Activated CD4-positive, alpha-beta T cell treated with anti-CD3 and anti-CD28 coated beads for 36 hours (primary cell): ENCODE measurements at places on chromosomes 6 and 20.

GRCh38 chr6:163415620-163416556, 1.4 kb downstream of the QKI start:
- peak overlapping the region; percentile 84 for H3K4me3 ChIP-seq
- peak overlapping the region; percentile 90 for H3K27ac ChIP-seq
- no peaks in the 10 kb centered on the region for H3K27me3 ChIP-seq
- H3K4me1 ChIP-seq, result peaks cover 36% of the 10 kb centered on the region
- H3K36me3 ChIP-seq, result peaks cover 3% of the 10 kb centered on the region

DNA sequence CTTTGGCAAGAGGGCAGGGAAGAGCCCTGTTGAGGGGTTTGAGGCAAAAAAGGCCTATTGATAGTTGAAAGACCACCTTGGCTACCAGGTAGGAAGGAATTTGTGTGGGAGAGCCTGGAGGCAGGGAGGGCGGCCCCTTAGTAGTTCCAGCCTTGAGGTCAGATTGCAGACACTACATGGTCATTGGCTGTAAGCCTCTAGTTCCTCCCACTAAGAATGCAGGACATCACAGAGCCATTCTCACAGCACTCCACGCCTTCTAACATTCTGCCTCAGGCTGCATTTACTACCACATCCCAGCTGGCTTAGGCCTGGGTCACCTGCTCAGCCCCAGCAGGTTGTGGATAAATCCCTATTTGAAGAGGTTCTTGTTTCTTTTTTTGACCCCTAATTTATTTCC, 91.0 kb upstream of the SNX9 start:
- no peaks in the 10 kb centered on the region for H3K27me3 ChIP-seq
- no peak overlapping the region for H3K27ac ChIP-seq
- no peaks in the 10 kb centered on the region for H3K4me1 ChIP-seq
- DNase-seq, result no peak
- no peaks in the 10 kb centered on the region for H3K36me3 ChIP-seq

DNA sequence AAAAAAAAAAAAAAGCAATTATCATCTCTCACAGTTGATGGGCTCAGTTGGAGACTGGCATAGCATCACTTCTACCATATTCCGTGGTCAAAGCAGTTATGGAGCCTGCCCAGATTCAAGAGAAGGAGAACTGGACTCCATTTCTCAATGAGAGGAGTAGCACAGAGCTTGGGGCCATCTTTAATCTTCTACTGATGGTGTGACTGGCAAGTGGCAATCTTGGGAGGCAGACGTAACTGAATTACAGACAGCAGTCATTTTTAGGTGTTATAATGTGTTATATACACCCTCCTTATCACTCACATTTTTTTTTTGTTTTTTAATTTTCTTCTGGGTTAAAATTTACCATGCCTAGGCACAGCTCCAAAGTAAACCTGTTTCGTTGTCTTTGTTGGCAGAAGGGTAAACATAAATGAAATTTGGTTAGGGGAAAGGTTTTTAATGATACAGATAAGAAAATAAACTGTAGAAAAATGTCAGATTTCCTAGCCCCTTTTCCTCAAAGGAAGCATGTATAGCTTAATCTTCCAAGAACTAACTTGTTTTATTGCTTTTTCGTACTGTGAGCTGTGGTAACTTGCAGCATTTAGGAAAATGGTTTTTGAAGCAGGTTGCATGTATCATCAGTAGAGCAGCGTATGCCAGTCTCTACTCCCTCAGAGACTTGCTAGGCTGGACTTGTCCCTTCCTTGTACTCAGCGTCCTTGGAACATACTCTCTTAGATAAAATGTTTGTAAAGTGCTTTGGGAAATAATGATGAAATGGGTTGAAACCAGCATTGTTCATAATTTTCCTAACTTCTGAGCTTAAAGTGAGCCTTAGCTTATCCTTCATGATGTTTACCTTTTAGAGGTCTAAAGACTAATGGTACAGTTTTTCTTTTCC, 25.7 kb downstream of the ZFAND3 start:
- H3K27me3 ChIP-seq, result no peaks in the 10 kb centered on the region
- H3K27ac ChIP-seq, result no peak overlapping the region
- no peak for DNase-seq
- peaks cover 9% of the 10 kb centered on the region for H3K36me3 ChIP-seq
- H3K4me3 ChIP-seq, result no peak overlapping the region
- H3K4me1 ChIP-seq, result peaks cover 61% of the 10 kb centered on the region

DNA sequence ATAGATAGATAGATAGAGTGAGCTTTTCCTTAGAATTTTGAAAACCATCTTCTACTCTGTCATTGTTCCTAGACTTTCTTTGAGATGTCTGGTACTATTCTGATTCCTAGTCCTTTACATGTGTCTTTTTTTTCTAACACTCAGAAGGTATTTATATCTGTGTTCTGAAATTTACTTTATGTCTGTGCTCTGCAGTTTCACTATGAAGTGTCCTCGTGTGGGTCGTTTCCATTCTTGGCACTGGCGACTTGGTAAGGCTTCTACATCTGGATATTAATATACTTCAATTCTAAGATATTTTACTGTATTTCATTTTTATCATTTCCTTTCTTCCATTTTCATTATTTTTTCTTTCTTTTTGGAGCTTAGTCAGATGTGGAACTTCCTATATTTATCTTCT, 87.0 kb downstream of the FHL5 start:
- no peaks in the 10 kb centered on the region for H3K4me1 ChIP-seq
- peaks cover 12% of the 10 kb centered on the region for H3K27me3 ChIP-seq
- no peaks in the 10 kb centered on the region for H3K36me3 ChIP-seq
- no peak for DNase-seq
- H3K4me3 ChIP-seq, result no peak overlapping the region

DNA sequence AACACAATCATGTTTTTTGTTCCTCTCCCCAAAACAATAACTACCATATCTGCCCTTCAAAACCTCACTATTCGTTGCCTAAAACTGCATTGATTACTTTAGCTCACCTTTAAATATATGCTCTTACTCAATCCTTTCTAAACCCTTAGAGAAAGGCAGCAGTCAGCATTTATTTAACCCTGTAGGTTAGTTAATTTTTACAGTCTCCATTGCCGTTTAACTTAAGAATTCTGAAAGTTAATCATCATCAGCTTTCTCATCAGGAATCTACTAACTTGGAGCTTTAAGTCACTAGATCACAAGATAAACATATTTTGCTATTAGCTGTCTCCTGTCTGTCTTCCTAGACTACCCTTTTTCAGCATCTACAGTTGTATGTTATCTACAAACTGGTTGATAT, 991.9 kb downstream of the EPHA7 start:
- DNase-seq, result no peak
- no peaks in the 10 kb centered on the region for H3K27me3 ChIP-seq
- no peaks in the 10 kb centered on the region for H3K4me1 ChIP-seq
- no peak overlapping the region for H3K27ac ChIP-seq
- H3K36me3 ChIP-seq, result no peaks in the 10 kb centered on the region
- no peak overlapping the region for H3K4me3 ChIP-seq

GRCh38 chr20:9506964-9507369, 7.4 kb upstream of the LAMP5 start:
- H3K27me3 ChIP-seq, result peaks cover 40% of the 10 kb centered on the region
- H3K36me3 ChIP-seq, result no peaks in the 10 kb centered on the region
- no peak overlapping the region for H3K27ac ChIP-seq
- no peak overlapping the region for H3K4me3 ChIP-seq
- DNase-seq, result no peak

DNA sequence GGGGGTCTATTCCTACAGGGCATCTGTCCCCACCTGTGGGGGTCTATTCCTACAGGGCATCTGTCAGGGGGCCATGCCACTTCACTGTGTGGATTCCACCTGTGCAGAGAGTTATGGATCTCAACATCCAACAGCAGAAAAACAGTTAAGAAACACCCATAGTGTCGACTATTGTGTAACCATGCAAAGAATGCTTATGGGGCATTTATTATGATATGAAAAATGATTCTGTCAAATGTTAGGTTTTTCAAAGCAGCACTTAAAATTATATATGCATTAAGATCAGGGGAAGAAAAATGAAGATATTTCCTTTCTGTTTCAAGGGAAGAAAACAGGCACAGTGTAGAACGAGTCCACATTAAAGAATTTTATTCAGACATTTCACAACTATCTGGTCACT, 2.9 kb downstream of the GPR31 start:
- no peak overlapping the region for H3K4me3 ChIP-seq
- no peak for DNase-seq
- H3K36me3 ChIP-seq, result no peaks in the 10 kb centered on the region

DNA sequence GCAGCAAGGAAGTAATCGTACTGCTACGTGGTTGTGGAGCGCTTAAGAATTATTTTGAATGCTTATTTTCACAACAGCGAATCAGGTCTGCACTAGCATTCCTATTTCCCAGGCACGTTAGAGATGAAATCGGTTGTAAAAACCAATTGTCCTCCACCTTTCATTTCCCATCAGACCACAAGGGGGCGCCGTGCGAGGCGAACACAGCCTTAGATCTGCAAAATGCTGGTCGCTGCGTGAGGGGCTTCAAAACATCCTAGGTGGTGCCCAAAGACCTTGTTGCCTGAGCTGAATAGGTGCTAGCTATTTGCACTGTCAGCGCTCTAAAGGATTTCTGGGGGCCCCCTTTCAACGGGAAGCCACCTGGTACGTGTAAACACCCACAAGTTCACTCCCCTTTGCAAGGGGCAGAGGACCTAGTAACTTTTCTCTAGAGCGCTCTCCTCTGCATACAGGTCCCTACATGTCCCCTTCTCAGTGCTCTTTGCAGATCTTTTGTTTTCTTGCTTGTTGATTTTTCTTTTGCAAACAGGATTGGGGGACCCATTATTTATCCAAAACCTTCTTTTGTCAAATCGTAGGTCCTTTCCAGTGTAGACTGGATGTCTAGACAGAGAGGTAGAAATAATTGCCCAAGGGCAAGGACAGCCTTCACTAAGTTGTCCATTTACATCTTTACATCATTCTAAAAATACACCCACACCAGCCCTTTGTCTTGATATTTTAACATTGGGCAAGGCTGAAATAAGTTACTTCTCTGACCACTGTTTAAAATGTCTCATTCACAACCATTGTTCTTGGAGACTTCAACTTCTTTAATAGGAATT, 59.8 kb downstream of the NEDD9 start:
- no peak overlapping the region for H3K4me3 ChIP-seq
- H3K27ac ChIP-seq, result no peak overlapping the region
- H3K4me1 ChIP-seq, result peaks cover 13% of the 10 kb centered on the region
- no peaks in the 10 kb centered on the region for H3K36me3 ChIP-seq

- DNase-seq, result no peak
- peaks cover 2% of the 10 kb centered on the region for H3K36me3 ChIP-seq
- no peaks in the 10 kb centered on the region for H3K4me1 ChIP-seq
- no peak overlapping the region for H3K4me3 ChIP-seq
Observed at GRCh38 chr20:43477619-43478018, 19.9 kb downstream of the SRSF6 start.

DNA sequence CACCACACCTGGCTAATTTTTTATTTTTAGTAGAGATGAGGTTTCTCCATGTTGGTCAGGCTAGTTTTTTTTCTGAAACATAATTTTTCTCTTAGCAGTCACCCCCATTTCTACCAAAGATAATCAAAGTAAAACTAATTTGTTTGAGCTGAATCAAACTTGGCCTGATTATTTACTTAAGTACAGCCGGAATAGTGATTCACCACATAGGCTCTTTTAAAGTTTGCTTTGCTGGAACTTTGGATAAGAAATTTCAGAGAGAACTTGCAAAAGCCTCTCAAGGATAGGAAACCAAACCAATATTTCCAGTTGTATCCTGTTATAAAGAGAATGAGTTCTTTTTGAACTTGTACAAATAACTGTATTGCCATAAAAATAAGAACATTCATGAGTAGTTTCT, 105.0 kb upstream of the SYNCRIP start:
- H3K4me1 ChIP-seq, result no peaks in the 10 kb centered on the region
- DNase-seq, result no peak
- H3K36me3 ChIP-seq, result no peaks in the 10 kb centered on the region
- no peak overlapping the region for H3K27ac ChIP-seq
- no peak overlapping the region for H3K4me3 ChIP-seq

DNA sequence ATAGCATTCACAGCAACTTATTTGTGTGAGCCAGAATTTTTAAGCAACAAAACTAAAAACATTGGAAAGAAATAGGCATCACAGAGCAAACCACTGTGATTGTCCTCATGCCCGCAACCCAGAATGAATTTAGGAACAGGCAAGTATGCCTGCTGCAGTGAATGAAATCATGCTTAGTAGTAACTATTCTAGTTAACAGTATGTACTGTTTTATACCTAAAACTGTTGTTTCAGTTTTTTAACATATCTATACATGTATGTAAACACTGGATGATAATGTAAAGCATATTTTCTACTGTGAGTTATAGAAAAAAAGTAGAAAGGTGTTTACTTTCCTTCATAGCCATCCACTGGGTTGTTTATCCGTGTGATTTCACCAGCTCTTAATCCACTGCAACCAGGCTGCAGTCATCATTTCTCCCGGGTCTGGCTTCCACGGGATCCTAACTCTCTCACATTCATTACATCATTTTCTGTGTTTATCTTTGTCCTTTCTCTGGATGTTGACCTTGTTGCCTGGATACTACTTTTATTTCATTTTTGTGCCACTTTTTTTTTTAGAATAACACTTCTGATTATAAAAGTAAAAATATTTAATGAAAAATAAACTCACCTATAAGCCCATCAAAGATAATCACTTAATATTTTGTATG, 3.6 kb upstream of the ARFGEF3 start:
- H3K27me3 ChIP-seq, result peaks cover 52% of the 10 kb centered on the region
- H3K36me3 ChIP-seq, result no peaks in the 10 kb centered on the region
- H3K27ac ChIP-seq, result no peak overlapping the region
- DNase-seq, result no peak
- H3K4me1 ChIP-seq, result peaks cover 13% of the 10 kb centered on the region

DNA sequence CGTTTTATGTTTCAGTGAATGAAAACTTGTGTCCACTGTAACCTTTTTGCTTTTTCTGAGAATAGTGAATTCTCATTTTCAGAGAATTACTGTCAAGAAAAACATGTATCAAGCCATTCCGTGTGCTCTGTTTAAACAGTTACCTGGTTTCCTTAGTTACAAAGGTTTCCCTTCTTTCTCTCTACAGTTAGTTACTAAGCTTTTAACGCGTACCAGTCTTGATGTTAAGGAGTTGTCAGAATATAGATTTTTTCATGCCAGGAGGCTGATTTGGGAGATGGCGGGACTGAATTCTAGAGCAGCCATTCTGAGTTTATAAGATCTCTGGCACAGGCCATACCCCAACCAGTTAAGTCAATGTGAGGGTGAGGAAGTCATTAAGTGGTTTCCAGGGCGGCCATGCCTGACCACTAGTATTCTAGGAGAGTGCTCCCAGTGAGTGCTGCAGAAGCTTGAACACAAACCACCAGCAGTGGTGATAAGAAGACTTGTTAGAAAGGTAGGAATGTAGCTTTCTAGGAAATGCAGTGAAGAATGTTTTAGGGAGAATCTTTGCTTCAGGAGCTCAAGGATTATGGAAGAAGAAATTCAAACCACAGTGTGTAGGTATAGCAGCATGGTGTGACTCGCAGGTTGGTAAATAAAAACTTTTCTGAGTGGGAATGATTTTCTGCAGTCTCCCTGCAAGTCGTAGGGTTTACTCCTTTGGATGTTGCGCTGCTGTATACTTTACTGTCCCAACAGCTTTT, 112.9 kb downstream of the JARID2 start:
- no peak overlapping the region for H3K4me3 ChIP-seq
- H3K27me3 ChIP-seq, result no peaks in the 10 kb centered on the region
- DNase-seq, result no peak
- H3K27ac ChIP-seq, result peak overlapping the region; percentile 15
- H3K36me3 ChIP-seq, result peaks cover 25% of the 10 kb centered on the region

GRCh38 chr20:50460608-50461267, 49.4 kb upstream of the PTPN1 start:
- no peak overlapping the region for H3K27ac ChIP-seq
- peaks cover 8% of the 10 kb centered on the region for H3K4me1 ChIP-seq
- DNase-seq, result peak; percentile 91
- no peak overlapping the region for H3K4me3 ChIP-seq

GRCh38 chr6:13764996-13765395, 49.4 kb downstream of the MCUR1 start:
- no peak for DNase-seq
- H3K36me3 ChIP-seq, result peaks cover 4% of the 10 kb centered on the region
- no peak overlapping the region for H3K27ac ChIP-seq
- peaks cover 48% of the 10 kb centered on the region for H3K4me1 ChIP-seq
